Stimulated activated CD8-positive, alpha-beta memory T cell treated with anti-CD3 and anti-CD28 coated beads, Interleukin-4, amount 100 ng/mL, for 1 hour (primary cell): ENCODE measurements at places on chromosomes 7 and 10.

DNA sequence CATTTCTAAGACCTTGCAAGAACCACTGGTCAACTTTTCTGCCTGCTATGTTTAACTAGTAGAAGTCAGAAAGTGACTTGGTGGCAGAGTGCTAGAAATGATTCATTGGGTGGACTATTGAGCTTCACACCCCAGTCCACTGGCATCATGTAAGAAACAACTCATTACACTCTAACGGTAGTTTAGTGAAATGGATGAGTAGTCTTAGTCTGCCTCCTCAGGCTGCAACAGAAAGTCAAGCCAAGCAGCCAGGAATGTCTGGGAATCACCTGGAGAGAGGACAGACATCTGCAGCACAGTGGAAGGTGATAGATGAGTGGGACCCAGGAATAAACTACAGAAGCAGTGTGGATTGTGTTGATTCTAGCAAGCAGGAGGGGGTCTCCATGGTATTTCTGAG, 125.4 kb downstream of the AUTS2 start:
- no peak for DNase-seq

DNA sequence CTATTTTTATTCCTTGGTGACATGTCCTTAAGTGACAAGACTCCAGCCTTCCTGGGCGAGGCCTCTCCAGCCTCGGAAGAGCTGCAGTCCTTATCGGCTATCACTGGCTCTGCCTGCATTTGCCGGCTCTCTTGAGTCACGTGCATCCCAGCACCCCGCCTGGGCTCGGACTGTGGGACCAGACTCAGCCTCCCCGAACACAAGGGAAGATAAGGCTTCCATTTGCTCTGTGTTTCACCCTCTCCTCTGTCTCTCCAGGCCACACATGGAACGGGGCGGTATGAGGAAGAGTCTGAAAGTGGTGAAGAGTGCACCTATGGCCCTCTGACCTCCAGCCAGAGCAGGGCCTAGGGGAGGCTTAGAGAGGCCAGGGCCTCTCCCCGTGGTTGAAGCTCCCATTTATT, 4.7 kb downstream of the GDF2 start:
- DNase-seq, result no peak

GRCh38 chr7:100865938-100866728, 1.1 kb upstream of the TRIP6 start:
- DNase-seq, result no peak

- no peak for DNase-seq
Observed at GRCh38 chr10:102119417-102120141, 589 bp downstream of the LDB1 start.

- DNase-seq, result no peak
Observed at GRCh38 chr10:48557511-48558123, 47.3 kb downstream of the ARHGAP22 start.

DNA sequence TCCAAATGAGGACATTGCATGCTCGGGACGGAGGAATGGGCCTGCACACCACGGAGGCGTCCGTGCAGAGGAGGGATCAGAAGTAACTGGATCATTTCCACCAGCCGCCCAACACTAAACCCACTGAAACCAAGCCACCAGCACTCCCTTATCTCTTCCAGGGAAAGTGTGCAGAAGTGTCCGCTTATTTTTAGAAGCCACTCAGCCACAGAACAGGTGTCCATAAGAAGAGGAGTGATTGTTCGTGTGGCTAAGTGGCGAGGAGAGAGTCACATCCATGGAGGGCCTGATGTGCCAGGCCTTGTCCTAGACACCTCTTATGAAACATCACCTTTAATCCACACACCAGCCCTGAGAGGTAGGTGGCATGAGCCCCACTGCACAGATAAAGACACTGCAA, 407.9 kb upstream of the NPVF start:
- no peak for DNase-seq

DNA sequence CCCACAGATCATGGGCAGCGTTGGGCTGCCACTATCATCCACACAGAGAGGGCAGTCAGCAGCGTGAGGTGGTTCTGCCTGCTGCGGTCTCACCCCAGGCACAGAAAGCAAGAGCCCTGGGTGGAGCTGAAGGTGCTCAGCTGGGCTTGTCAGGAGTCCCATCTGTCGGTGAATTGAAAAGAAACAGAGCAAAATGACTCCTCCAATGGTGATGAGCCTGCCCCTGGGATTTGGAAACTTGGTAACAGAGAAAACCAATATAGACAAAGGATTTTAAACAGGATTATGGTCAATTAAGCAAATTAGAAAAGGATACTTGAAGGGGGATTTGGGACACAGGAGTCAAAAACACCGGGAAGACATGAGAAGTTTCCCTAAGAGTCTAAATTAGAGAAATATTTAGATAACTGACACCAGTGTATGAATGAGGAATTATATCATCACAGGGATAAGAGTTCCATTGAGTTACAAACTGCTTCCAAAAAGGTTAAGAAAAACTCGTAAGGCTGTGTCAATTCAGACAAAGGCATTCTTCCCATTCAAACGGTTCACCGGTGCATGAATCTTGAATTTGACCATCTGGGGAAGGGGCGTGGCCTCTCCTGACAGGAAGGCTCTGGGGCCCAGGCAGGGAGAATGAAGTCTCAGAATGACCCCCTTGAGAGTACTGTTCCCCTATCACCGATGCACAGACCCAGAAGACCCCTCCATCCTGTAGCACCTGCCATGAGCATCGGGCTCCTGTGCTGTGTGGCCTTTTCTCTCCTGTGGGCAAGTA, 70.0 kb upstream of the PRSS58 start:
- no peak for DNase-seq

GRCh38 chr10:91410638-91411371, 661 bp downstream of the HECTD2 start:
- no peak for DNase-seq

DNA sequence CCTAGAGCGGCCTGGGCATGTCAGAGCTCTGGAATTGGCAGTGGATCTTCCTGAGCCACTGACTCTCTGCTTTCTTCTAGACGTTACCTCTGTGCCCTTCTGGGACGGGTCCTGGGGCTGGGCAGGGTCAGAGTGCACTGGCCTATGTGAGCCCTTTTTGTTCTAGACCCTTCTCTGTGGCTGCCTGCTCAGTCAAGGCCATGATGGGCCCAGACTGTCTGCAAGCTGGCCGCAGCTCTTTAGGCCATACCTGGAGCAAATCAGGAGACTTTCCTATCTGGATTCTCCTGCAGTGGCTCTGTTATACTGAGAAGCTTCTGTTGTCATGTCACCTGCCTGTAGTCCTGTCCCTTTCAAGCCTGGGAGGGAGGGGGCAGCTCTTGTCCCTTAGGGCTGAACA, 70.1 kb downstream of the ADCY1 start:
- no peak for DNase-seq

- DNase-seq, result no peak
Observed at GRCh38 chr7:117036836-117037235, 83.5 kb downstream of the ST7 start.
